Effector CD4-positive, alpha-beta T cell (primary cell): ENCODE measurements at places on chromosomes 7 and 10.

DNA sequence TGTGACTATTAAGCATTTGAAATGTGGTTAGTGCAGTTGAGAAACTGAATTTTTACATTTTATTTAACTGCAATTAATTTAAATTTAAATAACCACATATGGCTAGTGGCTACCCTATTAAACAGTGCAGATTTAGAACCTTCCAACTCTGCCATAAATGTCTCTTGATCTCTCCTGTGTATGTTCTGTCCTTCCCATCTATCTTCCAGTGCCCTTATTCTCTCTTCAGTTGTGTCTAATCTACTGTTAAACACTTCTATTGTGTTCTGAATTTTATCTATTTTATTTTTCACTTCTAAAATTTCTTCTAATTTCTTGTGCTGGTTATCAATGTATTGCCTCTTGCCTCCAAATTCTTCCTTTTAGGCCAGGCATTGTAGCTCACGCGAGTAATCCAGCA, 105.0 kb downstream of the CUL2 start:
- no peak for DNase-seq

DNA sequence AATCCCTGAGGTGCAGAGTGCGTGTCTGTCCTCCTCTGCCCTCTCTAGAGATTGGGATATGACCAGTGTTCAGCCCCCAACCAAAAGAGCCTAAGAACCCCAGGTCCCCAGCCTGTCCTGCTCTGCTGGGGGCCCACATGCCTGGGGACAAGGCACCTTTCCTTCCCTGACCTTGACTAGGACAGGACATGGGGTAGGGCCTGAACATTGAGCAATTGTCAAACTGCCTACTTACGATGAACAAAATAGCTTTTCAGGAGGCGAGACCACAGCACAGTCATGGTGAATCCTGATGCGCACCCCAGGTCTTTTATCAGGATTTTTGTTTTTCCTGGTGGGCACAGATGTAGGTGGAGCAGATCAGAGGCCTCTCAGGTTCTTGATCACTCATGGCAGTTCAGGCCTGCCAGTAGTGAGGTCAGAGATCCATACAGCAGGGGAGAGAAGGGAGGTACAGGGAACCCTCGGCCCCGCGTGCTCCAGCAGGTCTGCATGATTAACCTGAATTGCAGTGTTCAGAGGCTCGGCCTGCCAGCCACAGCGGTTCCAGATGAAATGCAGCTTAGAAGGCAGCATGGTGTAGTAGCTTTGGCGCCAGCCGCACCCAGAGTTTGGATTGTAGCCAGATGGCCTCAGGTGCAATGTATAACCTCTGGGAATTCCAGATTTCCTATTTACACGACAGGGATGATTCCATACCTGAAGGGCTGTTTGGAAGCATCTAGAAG, 191.3 kb downstream of the CUX1 start:
- DNase-seq: no peak

- no peak for DNase-seq
Observed at GRCh38 chr7:131578602-131579001, 22.2 kb upstream of the PODXL start.

DNA sequence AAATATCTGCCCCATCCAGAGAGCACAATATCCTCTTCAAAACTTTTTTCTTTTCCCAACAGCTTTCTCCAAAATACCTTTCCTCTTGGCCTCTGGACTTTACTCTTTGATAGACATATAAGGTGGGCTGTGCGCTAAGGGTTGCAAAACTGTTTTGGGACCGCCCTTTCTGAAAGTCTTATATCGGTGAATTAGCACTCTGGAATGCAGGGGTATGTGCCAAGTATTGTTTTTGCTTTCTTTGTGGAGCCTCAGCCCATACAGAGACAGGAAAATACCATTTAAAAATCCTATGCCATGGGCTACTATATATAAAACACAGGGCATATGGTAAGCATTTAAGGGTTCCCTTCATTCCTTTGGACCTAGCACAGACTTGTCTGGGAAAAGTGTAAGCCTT, 37.7 kb downstream of the PPP1R17 start:
- no peak for DNase-seq

GRCh38 chr7:28435732-28436378, 23.5 kb downstream of the CREB5 start:
- no peak for DNase-seq

- DNase-seq: peak; percentile 50
Observed at GRCh38 chr10:71708301-71708703, 11.3 kb downstream of the C10orf105 start.

- DNase-seq: no peak
Observed at GRCh38 chr7:116621649-116622048, 50.3 kb upstream of the MET start.

DNA sequence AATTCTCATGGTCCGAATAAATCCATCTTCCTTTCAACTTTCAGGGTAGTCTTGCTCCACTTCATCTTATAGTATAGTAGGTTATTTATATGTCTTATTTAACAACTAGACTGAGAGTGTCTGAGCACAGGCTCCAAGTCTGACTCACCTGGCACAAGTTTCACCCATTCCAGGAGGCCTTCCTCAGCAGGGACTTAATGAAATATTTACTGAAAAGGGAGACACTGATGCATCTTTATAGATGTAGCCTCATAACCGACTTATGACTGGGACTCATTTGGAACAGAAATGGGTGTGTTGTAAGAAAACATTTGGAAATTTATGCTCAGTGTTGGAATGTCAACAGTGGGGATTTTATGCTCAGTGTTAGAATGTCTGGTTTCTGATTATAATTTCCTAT, 59.9 kb downstream of the CH25H start:
- no peak for DNase-seq

- no peak for DNase-seq
Observed at GRCh38 chr10:24561453-24561852, 162.2 kb downstream of the ARHGAP21 start.

DNA sequence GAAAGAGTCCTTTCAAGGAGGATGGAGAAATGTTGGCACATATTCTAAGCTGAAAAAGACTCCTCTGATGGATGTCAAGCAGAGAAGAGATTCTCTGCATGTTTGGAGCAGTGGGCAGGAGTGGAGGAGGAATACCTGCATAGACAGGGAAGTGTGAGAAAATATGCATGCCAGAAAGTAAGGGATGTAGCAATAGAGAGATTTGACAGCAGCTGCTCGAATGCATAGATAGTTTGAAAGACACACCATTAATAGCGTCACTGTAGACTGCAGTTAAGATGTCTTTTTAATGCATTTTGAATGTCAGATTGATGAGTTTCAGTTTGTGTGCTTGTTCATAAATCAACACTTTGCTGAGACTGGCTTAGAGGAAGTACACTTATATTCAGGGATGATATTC, 169.9 kb upstream of the POT1 start:
- DNase-seq: no peak

- DNase-seq: no peak
Observed at GRCh38 chr10:12484941-12485805, 135.8 kb downstream of the CAMK1D start.

DNA sequence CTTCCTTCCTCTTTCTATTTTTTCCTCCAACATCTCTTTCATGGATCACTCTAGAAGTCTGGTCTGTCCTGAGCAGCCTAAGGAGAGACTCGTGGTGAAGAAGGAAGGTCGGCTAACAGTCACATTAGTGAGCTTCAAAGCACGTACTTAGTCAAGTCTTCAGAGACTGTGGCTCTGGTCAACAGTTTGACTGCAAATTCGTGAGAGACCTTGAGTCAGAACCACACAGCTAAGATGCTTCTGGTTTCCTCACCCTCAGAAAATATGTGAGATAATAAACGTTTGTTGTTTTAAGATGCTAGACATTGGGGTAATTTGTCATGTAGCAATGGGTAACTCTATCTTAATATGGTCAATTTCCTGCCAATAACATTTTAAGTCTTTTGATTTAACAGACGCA, 126.2 kb upstream of the LRRN3 start:
- no peak for DNase-seq
